ENCODE measurements at places on chromosomes 1 and 21.

DNA sequence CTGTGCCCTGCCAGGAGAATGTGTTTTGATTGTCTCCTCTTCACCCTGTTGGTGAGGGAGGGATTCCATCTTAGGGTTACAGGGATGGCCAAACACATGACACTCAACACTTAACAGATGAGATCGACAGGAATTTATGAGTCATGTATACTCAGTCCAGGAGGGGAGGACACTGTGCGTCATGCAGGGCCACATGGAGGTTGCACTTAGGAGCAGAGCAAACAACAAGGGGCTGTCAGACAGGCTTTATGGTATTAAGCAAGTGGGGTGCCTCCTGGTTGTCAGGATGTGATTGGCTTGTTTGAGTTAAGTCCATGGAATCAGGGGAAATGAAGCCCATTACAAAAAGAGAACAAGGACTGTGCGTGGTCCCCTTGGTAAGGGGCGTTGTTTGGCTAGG is 26.9 kb downstream of the EDARADD start:
- DNase-seq, result peak; percentile 24

DNA sequence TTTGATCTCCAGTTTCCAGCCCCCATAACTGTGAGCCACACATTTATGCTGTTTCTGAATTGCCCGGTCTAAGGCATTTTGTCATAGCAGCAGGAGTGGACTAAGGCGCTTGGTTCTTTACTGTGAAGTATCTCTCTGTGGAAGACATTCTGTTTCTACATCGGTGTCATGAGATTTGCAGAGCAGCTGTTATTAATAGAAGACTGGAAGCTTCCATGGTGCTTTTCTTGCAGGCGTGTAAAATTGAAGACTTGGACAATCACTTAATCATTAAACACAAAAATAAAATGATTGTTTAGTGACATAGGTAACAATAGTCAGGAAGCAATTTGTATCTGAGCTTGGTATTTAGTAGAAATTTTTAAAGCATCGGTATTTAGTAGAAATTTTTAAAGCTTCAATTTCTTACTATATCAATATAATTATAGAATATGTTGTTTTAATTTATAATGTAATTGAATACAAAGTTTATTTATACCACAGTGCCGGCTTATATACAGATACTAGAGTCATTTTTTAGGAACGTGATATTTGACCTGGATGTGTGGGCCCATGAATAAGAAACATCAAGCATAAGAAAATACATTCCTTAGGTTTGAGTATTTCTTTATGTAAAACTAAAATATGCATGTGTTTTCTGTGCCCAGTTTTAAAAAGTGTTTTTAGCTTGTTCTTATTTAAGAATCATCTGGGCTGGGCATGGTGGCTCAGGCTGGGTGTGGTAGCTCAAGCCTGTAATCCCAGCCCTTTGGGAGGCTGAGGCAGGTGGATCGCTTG is 60.6 kb upstream of the COL6A1 start:
- no peak for DNase-seq

GRCh38 chr1:158728510-158729225 is 8.1 kb upstream of the OR6K3 start:
- DNase-seq, result no peak

DNA sequence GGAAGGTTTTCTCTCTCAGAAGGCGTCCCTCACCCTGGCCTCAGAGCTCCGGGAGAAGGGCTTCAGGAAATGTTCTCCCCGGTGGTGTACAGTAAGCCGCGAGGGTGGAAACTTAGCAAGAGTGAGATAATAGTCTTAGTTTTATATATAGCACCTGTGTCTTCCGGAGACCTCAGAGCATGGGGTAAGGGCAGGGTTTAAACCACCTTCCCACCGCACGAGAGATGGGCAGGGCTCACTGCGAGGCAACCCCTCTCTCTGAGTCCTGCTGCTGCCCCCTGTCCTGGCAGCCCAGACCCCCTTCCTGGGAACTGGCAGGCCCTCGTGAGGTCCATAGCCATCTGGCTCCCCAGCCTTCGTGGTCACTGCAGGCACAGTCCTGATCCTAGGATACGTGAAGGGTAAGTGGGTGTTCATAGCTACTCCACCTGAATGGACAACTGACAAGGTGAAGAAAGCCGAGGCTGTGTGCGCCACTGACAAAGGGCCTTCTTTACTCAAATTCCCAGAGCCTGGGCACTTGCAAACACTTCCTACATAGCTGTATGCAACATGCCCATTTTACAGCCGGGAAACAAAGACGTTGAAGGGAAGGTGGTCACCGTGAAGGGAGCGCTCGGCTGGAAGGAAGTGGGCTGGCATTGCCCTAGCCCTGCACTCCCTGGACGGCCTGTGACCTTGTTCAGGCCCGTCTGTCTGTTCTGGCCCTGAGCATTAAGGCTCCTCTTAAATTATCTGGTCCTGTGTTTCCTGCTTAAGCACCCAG is 26.9 kb downstream of the ITPKB start:
- peak; percentile 81 for DNase-seq

DNA sequence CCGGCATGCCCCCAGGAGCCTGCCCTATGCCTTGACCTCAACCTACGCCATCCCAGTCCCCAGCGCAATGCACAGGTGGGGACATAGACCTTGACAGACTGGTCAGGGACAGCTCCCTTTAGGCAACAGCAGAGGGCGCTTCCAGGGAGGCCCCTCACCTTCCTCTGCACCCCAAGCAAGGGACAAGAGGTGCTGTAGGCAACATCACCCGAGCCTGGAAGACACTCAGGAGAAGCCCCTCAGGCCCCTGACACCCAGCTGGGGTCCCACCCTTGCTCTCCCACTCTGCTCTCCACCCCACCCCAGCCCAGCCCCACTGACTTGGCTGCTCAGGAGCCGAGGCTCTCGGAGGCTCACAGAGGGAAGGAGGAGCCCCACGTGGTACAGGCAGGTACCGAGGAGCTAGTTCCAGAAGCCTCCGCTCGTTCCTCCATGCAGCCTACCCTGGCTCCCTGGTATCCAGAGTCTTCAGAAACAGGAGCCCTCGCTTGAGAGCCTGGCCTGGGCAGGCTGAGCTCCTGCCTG is 2.4 kb upstream of the WNT3A start:
- DNase-seq, result no peak

- DNase-seq, result peak; percentile 69
These were observed 112.8 kb downstream of the HIVEP3 start for GRCh38 chr1:41805771-41806471.

- DNase-seq, result no peak
These were observed 16.1 kb upstream of the KLHDC7A start for GRCh38 chr1:18464665-18465050.

- DNase-seq, result no peak
These were observed 28.2 kb upstream of the CNTN2 start for GRCh38 chr1:205014783-205015182.

- DNase-seq, result peak; percentile 99
These were observed at the start of gene XPR1 for GRCh38 chr1:180631766-180632325. XPR1 (plus strand) TSS chr1:180632022; CDS start chr1:180632202, 180 bp downstream.

- DNase-seq, result no peak
These were observed 300.6 kb upstream of the PLXNA2 start for GRCh38 chr1:208544794-208545193.

- DNase-seq, result no peak
These were observed 55.1 kb downstream of the PTGER3 start for GRCh38 chr1:70992521-70992920.

DNA sequence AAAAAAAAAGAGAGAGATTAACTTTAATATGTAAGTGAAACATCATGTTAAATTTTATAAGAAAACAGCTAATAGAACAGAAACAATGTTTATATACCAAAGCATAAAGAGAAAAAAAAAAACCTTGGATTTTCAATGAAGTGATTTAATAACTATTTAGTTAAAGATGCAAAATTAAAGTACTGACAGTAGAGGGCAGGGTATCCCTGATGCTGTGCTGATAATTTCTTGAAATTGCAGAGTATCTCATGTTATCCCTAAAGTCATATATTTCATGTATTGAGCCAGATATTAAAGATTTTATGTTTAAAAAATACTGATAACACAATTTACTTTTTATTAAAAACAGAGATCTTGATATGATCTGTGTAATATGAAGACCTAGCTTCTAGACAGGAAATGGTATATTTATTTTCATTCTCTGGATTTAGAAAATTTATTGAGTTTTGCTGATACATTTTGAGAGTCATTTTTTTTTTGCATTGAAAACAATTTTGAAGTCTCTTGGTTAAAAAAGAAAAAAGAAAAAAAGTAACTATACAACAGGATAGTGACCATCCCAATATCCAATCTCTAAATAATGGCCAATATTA is 273.2 kb downstream of the USP25 start:
- DNase-seq, result no peak

GRCh38 chr1:57034713-57035112 is 68.9 kb upstream of the C8B start:
- no peak for DNase-seq

DNA sequence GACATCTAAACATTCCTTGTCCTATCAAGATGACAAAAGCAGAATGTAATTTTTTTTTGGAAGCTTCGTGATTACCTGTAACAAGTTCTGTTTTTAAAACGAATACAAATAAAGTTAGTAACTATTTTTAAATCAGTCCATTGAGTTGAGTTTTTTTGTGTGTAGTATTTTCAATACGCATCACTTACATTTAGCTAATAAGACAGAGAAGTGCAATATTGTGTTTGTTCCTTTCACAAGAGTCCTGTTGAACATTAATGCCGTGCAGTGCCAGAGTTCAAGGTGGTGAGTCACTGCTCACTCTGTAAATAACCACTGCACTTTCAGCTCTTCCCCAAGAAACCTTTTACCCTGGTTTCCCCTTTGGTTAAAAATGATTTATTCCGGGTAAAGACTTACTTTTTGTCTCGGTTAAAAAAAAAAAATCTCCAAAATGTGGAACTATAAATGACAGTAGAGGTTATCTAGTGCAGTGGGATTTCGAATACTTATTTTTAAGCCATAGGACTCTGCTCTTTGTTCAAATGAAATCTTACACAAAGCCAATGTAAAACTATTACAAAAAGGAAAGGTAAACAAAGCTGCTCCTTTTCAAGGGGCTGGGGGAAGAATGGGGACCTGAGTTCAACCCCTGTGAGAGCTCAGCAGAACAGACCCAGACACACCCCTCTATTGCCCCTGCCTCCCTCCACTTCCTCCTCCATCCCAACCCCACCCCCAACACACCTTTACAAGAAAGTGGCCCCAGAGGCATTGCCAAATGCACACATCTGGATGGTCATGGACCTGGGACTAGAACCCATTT is 14.8 kb upstream of the NCMAP start:
- DNase-seq, result peak; percentile 56

GRCh38 chr1:204011426-204011825 is 61.5 kb upstream of the SOX13 start:
- DNase-seq, result no peak

GRCh38 chr1:100597061-100597741 is 59.3 kb downstream of the GPR88 start:
- DNase-seq, result no peak

GRCh38 chr1:9324246-9325096 is 31.8 kb downstream of the SPSB1 start:
- DNase-seq, result no peak

GRCh38 chr21:18759751-18760161 is 356.2 kb upstream of the TMPRSS15 start:
- DNase-seq, result no peak

- DNase-seq, result no peak
These were observed 19.3 kb downstream of the ACTL8 start for GRCh38 chr1:17774452-17774851.

DNA sequence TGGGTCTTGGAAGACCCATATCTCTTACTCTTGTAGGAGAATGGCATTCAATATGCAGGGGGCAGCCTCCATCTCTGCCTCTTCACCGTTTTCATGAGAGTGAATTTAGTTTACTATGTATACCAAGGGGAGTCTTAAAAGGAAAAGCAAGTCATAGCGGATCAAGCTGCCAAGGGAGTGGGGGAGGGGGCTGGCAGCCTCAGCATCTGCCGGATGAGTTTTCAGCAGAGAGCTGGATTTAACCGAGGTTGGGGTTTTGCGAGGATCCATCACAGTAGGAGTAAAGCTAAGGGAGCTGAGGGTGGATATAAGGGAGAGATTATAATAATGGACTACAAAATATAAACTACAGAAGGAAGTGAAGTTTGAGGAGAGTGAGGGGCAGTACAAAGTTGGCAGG is 9.9 kb downstream of the CD160 start:
- no peak for DNase-seq

DNA sequence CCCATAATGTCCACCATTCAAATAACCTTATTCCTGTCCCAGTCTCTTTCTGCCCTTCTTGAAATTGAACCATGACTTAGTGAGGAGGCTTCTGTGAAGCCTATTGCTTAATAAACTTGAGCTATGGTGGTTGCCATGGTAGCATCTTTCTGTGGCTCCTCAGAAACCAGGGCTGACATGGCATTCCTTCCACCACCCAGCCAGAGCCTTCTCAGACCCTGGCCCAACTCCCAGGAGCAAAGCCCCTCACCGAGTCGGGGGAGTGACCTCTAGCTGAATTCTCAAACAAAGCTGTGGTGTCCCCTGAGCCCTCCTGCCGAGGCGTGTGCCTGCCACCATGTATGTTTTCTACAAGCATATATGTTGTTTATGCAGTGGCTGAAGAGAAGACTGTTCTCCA is 259.1 kb downstream of the CACNA1E start:
- no peak for DNase-seq

GRCh38 chr21:46598581-46599572 is 6.0 kb downstream of the S100B start:
- no peak for DNase-seq

DNA sequence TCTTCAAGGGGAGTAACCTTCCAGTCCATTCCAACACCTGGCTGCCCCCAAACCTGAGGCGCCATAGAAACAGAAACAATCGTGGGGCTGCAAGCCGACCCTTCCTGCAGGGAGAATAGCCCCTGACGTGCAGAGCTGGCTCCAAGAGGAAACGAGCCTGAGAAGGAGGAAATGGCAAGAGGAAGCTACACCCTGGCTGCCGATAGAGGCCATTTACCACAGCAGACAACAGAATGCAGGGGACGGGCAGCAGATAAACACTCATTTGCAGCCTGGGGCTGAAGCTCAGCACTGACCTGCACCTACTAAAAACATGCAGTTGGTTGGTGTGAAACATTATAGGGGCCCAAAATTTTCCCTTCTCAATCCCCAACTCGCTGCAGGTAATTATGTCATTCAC is 8.7 kb upstream of the TDRD10 start:
- DNase-seq, result peak; percentile 24

DNA sequence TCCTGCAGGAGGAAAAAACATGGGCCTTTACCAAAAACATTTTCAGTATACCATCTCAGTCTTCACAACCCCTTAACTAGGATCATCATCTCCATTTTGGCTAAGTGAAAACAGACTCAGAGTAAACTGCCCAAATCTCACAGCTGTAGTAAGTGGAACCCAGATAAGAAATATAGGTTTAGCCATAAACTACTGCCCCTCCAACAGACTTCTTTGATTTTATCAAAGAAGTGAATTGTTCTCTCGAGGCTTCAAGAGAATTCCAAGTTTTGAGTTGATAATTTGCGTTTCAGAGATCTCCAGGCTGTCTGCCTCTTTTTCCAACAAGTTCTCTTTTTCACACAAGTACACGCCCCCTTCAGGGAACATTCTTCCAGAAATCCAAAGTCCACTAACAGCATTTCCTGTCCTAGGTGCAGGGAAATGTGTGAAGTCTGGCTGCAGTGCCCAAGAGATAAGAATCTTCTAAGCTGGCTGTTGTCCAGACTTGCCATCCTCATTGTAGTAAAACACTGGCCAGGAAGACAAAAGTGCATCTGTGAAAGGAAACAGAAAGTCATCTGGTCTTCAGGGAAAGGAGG is 30.8 kb downstream of the RNF19B start:
- DNase-seq, result no peak

GRCh38 chr1:110053552-110054428 is 16.7 kb downstream of the ALX3 start:
- peak; percentile 79 for DNase-seq

- DNase-seq, result peak; percentile 65
These were observed 137.4 kb downstream of the BACH1 start for GRCh38 chr21:29436143-29436542.

Measured in activated CD4-positive, alpha-beta memory T cell treated with anti-CD3 and anti-CD28 coated beads for 36 hours (primary cell).